ENCODE measurements at places on chromosomes 3 and 15. TPM values are rescaled to one million over a fixed set of nuclear protein-coding genes. Genes with fewer than 3 reads are reported as not detected.

ZNF619 gene
- 2.2 TPM for total RNA-seq

TASOR gene
- total RNA-seq = 26.6 TPM

PP2D1 gene
- not detected for total RNA-seq

KNG1 gene
- total RNA-seq = not detected

SAXO2 gene
- 2.4 TPM for total RNA-seq

SERP1 gene
- total RNA-seq = 89.4 TPM

NOX5 gene
- 0.38 TPM for total RNA-seq

SLC12A6 gene
- total RNA-seq = 5.8 TPM

ECE2 gene
- total RNA-seq = not detected

MKRN3 gene
- 2.8 TPM for total RNA-seq

DHX36 gene
- 61.8 TPM for total RNA-seq

SLC15A2 gene
- 0.36 TPM for total RNA-seq

CYP19A1 gene
- total RNA-seq = 0.25 TPM

NECTIN3 gene
- total RNA-seq = 22.5 TPM

RBPMS2 gene
- total RNA-seq = 8.4 TPM

LRRIQ4 gene
- total RNA-seq = not detected

All from A549 treated with DMSO at 1 μM for 4 hours (cell line).